ENCODE measurements at places on chromosomes 1 and 21. TPM values are rescaled to one million over a fixed set of nuclear protein-coding genes. Genes with fewer than 3 reads are reported as not detected.

Gene TNFRSF4
- total RNA-seq, result 418 TPM

DNA sequence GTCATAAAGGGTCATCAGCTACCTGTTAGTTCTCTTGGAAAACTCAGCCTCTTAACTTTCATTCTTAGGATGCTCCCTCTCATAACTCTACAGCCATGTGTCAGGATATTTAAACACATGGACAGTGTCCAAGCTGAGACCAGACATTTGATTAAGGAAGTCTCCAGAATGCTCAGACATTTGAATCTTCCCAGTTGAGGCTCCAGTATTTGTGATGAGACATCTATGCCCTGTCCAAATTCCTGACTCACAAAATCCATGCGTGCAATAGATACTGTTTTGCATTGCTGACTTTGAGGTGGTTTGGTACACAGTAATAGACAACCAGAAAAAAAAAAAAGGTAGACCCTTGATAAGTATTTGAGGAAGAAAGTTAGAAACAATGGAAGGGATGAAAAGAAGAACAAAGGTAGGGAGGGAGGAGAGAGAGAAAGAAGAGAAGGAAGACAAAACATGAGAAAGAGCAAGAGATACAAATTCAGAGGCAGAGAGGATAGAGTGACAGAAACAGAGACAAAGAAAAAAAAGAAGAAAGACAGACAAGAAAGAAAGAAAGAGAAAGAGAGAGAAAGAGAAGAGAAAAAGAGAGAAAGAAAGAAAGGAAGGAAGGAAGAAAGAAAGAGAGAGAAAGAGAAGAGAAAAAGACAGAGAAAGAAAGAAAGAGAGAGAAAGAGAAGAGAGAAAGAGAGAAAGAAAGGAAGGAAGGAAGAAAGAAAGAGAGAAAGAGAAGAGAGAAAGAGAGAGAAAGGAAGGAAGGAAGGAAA lies 275.5 kb upstream of the PRMT6 start:
- no peak for DNase-seq

DNA sequence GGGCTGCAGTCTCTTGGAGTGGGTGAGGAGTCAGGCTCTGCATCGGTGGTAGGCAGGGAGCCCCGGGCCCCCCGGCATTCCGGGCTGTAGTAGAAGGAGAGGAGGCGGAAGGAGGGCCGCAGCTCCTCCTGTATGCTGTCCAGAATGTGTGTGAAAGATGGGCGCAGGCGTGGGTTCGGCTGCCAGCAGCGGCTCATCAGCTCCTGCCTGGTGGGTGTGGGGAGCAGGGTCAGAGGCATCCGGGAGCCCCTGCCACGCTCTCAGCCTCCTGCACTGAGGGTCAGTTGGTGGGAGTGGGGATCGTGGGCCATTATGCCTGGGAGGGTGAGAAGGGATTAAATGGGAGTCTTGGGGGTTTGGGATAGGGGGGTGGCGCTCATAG lies 18.0 kb downstream of the INSRR start:
- no peak for DNase-seq

GRCh38 chr1:165683848-165684485 lies 14.4 kb downstream of the ALDH9A1 start:
- DNase-seq, result no peak

DNA sequence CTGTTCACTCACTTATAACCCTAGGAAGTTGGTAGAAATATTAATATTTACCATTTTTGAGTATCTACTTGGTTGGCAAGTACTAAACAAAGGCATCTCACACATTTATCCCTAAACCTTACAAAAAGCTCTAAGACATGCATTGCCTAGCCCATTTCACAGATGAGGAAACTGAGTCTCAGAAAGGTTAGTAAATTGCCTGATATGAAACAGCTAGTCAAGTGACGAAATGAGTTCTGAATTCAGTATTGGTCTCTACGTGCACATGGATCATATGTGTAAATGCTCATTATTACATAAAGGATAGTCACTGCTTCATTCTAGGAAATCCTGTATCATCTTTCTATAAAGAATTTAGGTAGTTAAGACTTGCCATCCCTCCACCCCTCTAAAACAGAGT lies 105.1 kb downstream of the BARHL2 start:
- DNase-seq, result no peak

DNA sequence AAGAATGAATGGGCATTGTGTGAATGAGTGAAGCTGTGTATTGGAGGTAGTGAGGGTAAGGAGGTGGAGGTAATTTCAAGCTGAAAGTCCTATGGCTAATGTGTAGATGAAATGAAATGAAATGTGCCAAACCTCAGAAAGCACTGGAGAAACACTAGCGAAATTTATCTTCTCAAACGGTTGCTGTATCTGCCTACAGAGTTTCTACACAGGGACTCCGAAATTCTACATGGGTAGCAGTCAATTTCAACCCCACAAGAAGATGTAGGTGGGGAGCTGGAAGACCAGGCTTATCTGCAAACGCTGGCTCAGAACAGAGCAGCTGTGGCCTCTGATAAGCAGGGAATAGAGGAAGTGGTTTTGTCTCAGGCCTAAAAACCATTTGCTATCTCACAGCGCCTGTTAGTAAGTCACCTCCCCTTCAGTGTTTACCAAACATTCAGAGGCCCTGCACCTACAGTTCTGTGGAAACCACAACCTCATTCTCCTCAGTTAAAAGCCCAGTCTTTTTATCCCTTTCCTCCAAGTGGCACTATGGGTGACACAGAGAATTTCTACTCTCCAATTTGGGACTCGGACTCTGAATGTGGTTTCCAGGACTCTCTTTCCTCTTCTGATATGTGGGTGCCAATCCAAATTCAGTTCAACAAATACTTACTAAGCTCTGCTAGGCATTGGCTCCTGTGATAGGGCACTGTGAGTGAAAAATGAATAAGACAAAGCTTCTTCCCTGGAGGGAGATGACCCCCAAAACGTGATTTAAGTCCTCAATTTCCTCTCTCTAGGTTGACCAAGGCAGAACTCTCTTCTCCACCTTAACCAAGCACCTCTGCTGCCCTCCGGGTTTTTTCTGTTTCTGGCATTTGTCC lies 17.2 kb upstream of the SLAMF6 start:
- DNase-seq, result peak; percentile 62

DNA sequence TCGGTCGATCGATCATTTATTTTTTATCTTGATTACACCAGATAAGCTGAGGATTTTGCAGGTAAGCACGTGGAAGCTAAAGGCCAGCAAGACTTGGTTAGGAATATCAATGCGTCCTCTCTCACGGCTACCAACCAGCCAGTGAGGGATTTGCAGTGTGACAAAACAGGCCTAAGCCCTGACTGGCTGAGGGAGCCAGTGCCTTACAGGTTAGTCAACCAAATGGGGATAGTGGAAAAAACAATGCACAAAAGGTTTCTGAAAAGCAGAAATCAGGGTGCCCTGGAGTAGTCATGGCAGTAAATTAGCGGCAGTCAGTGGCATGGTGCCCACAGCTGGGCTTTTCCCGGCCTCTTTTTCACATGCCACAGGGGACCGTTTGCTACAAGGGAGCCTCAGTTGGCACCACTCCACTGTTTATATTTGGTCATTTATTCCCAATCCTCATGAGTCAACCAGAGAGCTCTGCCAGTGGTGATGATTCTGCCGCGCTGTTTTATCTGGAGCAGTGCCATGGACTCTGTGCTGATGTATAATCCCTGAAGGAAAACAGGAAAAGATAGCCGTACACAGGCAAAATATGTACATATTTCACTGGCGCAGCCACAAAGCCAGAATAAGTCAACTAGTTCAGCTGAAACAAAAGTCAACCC lies 167.6 kb downstream of the RHOU start:
- DNase-seq, result no peak

GRCh38 chr1:56923201-56923600 lies 42.6 kb downstream of the C8B start:
- no peak for DNase-seq

- DNase-seq, result peak; percentile 75
Observed at GRCh38 chr1:156797212-156797871, 19.3 kb downstream of the SH2D2A start.

DNA sequence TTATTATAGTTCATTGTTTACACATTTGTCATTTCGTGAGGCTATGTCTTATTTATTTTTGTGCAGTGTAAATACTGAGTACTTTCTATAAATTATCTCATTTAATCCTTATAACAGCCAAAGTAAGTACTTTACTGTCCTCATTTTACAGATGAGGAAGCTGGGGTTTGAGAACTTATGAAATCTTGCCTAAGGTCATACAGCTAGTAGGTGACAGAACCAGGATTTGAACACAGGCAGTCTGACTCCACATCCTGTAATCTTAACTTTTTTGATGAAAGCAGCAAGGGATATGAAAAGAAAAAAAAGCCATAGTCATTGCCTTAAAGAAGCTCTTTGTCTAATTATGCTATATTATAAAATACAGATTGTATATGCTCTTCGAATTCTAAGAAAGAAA lies 107.1 kb upstream of the BMP8A start:
- DNase-seq, result no peak

Data from activated CD4-positive, alpha-beta T cell treated with anti-CD3 and anti-CD28 coated beads for 36 hours (primary cell).